ENCODE measurements at places on chromosomes 6 and 20. TPM values are rescaled to one million over a fixed set of nuclear protein-coding genes. Genes with fewer than 3 reads are reported as not detected.

Gene HUS1B
- 0.99 TPM for total RNA-seq

Gene ENPP4
- 0.50 TPM for total RNA-seq

Gene TUBB1
- not detected for total RNA-seq

Gene KHDC1L
- not detected for total RNA-seq

Gene AURKA
- total RNA-seq = 10.4 TPM

Gene MROH8
- 3.6 TPM for total RNA-seq

Gene AKAP12
- 204 TPM for total RNA-seq

Gene TRIM40
- not detected for total RNA-seq

Gene NKX2-4
- total RNA-seq = not detected

Gene LIN28B
- total RNA-seq = not detected

Gene RIMS1
- under 0.01 TPM for total RNA-seq

Gene AARS2
- 24.1 TPM for total RNA-seq

Gene MAPK13
- 11.3 TPM for total RNA-seq

Gene KIF25
- not detected for total RNA-seq

Gene SALL4
- 0.15 TPM for total RNA-seq

Gene ERVFRD-1
- total RNA-seq = not detected

Gene MRAP2
- total RNA-seq = 0.50 TPM

Gene HNF4A
- total RNA-seq = not detected

Gene YTHDF1
- total RNA-seq = 26.1 TPM

Gene SLC29A1
- 9.5 TPM for total RNA-seq

Gene NOX3
- total RNA-seq = not detected

Gene TCF21
- total RNA-seq = 65.0 TPM

Gene ZNF165
- 0.29 TPM for total RNA-seq

Gene ISM1
- total RNA-seq = not detected

Gene OLIG3
- total RNA-seq = not detected

Gene KIAA1755
- 4.1 TPM for total RNA-seq

Gene RNF144B
- total RNA-seq = 1.2 TPM

Gene RUNX2
- total RNA-seq = 4.5 TPM

Gene CLVS2
- under 0.01 TPM for total RNA-seq

Gene MCUR1
- 9.1 TPM for total RNA-seq

Gene TRIM10
- total RNA-seq = not detected

All from smooth muscle cell of trachea (primary cell).